Neural progenitor cell (in vitro differentiated cells): ENCODE measurements at places on chromosomes 11 and 22. TPM values are rescaled to one million over a fixed set of nuclear protein-coding genes. Genes with fewer than 3 reads are reported as not detected.

The CD3G gene
- total RNA-seq, result not detected in 2 replicates

The YAP1 gene
- 59.9 and 91.4 TPM in 2 replicates for total RNA-seq

The GGTLC2 gene
- total RNA-seq, result not detected in 2 replicates

The MS4A6E gene
- total RNA-seq, result not detected in 2 replicates
